Stimulated activated CD4-positive, alpha-beta T cell treated with anti-CD3 and anti-CD28 coated beads, TNF-alpha, amount 100 ng/mL, for 1 hour (primary cell): ENCODE measurements at places on chromosomes 2 and 18.

- DNase-seq, result no peak
These were observed 161.3 kb downstream of the SPP2 start for GRCh38 chr2:234211797-234212196.

GRCh38 chr2:101805152-101806088 lies 107.9 kb downstream of the MAP4K4 start:
- DNase-seq, result no peak

- DNase-seq, result no peak
These were observed 1898.4 kb upstream of the CELF4 start for GRCh38 chr18:39464006-39464405.

DNA sequence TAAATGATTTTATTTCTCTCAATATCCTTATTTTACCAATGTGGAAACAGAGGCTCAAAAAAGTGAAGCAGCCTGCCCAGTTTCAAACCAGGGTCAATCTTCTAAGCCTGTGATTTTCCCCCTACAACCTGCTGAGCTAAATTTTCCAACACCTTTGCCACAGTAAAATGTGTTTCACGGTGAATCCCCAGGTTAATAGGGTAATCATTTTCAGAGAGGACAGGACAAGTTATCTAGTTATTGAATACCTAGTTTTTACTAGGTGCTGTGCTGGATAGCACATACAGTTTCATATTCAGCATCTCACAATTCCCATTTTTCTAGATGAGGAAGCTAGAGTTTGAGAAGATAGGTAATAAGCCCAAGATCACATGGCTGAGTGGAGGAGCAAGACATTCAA lies 236.6 kb downstream of the PTH2R start:
- DNase-seq, result no peak

DNA sequence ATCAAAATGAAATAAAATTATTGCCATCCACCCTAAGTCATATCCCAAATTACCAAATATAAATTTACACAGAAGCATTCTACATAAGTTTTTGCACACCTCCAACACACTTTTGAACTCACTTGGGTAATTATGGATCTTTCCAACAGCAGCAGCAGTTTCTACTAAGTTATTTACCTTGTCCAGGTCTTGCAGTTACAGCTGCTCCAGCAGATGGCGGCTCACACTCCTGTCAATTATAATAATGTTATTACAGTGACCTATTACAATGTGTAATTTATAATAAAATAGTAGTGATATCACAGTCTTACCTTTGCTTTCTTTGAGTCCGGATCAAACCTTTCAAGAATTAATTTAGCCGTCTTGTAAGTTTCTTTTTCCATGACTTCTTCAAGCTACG lies 37.9 kb downstream of the LNPK start:
- no peak for DNase-seq

DNA sequence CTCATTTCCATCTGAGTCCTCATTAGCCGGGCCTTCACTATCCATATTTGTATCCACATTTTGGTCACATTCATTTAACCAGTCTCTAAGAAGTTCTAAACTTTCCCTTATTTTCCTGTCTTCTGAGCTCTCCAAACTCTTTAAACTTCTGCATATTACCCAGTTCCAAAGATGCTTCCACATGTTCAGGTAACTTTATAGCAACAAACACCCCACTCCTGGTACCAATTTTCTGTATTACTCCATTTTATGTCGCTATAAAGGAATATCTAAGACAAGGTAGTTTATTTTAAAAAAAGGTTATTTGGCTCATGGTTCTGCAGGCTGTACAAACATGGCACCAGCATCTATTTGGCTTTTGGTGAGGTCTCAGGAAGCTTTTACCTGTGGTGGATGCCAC lies 38.8 kb upstream of the AGFG1 start:
- DNase-seq, result no peak

- DNase-seq, result no peak
These were observed 352.6 kb upstream of the CWC22 start for GRCh38 chr2:180359522-180360282.

- no peak for DNase-seq
These were observed 492.1 kb upstream of the CNTNAP5 start for GRCh38 chr2:123532994-123533393.
